Activated T-cell treated with anti-CD3 and anti-CD28 coated beads, Interleukin-2, amount 50 U/mL, for 1 hour (primary cell): ENCODE measurements at places on chromosomes 5 and 9.
A peak's percentile ranks its signal among the peaks of the same experiment; 100 is the strongest.

DNA sequence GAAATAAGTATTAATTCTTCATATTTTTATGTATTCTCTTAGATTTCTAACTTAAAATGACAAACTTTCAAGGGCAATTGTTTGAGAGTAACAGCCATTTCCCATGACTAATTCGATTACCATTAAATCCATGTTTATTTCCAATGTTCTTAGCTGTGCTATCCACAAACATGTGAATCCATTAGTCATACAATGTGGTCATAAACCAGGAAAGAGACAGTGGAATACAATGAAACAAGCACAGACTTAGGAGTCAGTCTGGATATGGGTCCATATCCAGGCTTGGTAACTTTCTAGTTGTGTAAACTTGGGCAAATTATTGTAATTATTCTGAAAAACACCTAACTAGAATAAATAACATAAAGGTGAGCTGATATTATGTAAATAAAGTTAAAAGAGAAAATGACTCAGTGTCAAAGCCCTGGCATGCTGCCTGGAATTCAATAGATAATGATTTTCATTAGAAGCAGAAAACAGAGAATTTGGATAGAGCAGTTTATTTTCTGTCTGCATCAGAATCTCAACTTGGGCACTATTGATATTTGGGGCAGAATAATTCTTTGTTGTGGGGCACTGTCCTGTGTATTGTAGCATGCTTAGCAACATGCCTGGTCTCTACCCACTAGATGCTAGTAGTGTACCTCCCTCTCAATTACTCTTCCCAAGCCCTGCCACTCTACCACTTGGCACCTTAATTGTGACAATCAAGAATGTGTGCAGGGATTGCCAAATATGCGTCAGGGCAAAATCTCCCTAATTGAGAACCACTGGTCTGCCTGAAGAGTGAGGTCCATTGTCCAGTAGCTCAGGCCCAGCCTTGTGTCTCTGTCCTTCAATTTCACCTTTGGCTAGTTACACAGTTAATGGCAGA, 44.7 kb upstream of the SLC27A6 start:
- DNase-seq, result no peak

- DNase-seq, result no peak
These were observed 84.8 kb upstream of the PAM start for GRCh38 chr5:102670224-102670836.

DNA sequence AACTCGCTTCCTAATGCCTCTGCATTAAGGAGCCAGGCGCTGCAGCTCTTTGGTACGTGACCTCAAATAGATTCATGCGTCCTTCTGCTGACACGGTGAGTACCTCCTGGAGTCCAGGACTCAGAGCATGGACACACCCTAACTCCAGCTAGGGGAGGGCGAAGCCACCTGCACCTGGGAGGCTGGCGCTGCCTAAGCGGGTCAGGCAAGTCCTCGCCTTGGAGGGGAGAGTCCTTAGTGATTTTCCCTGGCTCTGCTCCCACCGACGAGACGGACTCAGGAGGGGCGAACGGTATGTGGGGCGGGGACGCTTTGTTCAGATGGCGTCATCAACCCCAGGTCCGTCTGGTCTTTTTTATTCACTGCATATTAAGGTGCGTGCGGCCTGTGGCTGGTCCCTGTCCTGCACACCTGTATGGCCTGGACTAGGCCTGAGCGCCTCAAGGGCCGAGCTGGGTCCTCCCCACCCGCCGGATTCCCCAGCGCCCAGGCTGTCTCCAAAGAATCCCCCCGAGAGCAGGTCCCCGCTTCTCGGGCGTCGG, 50.3 kb downstream of the NSUN2 start:
- DNase-seq, result no peak

DNA sequence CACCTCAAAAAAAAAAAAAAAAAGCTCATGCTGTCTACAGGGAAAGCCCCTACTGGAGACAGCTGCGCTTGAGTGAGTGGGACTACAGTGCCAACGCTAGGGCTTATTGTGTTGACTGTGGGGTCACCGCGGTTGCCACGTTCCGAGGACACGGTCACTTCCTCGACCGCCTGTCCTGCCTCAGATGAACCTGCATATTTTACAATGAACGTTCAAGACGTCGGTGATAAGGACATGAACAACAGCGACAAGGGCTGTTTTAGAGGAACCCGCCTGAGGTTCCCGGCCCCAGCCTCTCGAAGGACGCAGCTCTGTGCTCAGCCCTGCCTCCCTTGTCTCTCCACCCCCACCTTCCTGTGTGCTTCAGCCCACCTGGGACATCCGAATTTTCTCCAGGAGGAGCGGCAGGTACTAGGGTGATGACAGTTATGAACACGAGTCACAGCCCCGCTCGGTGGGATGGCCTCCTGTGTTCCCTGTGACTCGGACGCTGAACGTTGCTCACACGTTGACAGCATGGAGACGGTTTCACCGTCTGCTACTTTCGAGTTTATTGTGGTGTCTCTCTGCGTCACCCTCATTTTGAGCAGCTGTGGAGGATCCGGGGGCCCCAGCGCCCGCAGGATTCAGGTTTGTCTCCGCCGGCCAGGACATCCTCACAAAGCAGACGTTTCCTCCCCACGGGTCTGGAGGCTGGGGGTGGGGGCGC, 11.3 kb upstream of the DIPK1B start:
- DNase-seq, result peak; percentile 60

- DNase-seq, result no peak
These were observed 46.8 kb upstream of the RNF20 start for GRCh38 chr9:101486693-101487442.

- DNase-seq, result no peak
These were observed 180.9 kb downstream of the AOPEP start for GRCh38 chr9:94907264-94907936.

DNA sequence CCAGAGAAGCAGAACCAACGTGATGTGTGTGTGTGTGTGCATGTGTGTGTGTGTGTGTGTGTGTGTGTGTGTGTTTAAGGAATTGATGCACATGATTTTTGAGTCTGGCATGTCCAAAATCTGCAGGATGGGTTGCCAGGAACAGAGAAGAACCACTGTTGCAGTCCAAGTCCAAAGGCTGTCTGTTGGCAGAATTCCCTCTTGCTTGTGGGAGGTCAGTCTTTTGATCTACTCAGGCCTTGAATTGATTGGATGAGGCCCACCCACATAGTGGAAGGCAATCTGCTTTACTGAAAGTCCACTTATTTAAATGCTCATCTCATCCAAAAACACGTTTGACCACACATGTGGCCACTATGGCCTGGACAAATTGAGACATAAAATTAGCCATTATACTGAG, 11.4 kb upstream of the TSC1 start:
- no peak for DNase-seq

- no peak for DNase-seq
These were observed 102.0 kb upstream of the NREP start for GRCh38 chr5:111859031-111859430.

DNA sequence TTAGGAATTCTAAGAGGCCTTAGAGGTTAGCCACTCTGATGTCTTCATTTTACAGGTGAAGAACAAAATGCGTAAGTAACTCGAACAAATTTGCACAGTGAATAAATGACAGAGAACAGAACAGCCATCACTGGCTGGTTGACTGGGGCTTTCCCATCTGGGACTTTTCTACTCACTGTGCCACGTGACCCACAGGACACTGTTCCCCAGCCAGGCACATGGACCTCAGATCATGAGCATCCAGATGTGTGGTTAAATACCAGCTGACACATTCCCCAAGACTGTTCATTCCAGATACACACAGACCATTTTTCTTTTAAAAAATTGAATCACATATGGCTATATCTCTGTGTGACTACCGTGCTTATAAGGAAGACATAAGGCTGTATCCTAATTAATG, 25.8 kb upstream of the MED10 start:
- DNase-seq, result no peak

DNA sequence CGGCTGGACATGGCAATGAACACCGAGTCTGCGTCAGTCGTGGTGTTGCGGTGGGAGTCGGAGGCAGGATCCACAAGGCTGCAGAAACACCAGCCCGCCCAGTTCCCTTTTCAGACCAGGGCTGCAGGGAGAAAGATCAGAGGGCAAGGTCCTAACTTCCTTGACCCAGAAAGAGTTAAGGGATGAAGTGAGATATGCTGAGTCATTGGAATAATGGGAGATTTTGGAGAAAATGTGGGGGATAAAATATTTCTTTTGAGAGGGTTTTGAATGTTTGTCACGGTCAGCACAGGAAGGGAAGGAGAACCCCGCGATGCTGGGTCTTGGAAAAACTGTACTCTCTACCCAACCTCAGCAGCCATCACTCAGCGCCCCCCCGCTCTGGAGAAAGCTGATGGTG, 416.0 kb downstream of the ICE1 start:
- DNase-seq, result no peak

DNA sequence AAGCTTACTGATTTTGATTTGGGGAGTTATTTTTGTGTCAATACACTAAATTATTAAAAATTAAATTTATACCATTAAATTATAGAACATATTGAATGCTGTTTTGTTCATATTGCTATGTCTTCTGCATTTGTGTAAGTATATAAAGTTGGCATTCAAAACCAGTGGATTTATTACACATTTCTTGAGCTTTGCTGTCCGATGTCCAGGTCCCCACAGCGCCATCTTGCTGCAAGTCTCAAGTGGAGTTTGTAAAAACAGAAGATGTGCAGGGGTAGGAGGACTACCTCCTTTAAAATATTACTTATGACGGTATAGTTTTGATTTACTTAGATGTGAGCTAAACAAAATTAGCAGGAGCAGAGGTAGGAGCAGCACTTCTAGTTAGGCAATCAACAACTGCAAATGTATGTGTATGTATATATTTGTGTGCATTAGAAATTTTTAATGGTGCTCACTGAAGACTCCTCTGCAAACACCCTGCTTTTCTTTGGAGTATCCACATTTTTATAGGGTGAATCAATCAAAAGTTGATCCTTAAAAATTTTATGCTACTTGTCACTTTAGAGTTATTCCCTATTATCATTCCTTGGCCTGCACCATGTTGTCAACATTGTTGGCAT, 37.4 kb downstream of the CPEB4 start:
- DNase-seq, result peak; percentile 41

DNA sequence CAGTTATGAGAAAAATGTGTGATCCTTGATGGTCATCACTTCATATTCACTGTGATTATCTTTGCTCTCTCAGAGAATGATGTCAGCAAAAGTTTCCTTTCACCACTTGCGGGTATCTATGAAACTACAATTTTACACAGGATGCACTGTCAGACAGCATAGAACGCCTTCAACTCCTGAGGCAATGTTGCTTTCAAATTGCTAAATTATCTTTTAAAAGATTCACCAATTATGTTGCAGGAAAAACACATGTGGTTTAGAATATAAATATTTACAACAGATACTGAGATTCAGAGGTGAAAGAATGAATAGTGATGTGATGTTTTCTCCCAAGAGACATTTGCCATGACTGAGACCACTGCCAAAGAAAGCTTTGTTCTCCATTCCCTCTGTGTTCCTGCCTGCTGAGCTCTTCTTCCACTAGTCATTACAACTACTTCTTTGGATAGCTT, 879.8 kb upstream of the DMAC1 start:
- no peak for DNase-seq

- no peak for DNase-seq
These were observed 89.1 kb upstream of the LIFR start for GRCh38 chr5:38645508-38645907.

GRCh38 chr5:125046838-125047237, 300.4 kb upstream of the ZNF608 start:
- DNase-seq, result no peak

DNA sequence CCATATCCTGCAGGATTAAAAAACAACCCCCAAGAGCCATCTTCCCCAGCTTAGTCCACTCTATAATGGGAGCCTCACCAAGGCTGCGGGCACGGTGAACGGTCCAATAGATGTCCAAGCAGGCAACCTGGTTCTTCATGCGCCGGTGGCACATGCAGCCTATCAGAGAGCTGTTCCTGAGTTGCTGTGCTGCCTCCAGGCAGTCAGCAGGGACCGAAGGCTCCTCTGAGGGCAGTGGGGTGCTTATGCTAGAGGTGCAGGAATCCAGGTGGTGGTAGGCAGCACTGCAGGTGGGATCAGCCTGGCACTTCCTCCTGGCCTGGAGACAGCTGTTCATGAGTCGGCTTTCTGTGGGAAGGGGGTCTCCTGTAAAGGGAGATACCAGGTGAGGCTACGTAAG, 10.2 kb downstream of the GFRA3 start:
- DNase-seq, result no peak

DNA sequence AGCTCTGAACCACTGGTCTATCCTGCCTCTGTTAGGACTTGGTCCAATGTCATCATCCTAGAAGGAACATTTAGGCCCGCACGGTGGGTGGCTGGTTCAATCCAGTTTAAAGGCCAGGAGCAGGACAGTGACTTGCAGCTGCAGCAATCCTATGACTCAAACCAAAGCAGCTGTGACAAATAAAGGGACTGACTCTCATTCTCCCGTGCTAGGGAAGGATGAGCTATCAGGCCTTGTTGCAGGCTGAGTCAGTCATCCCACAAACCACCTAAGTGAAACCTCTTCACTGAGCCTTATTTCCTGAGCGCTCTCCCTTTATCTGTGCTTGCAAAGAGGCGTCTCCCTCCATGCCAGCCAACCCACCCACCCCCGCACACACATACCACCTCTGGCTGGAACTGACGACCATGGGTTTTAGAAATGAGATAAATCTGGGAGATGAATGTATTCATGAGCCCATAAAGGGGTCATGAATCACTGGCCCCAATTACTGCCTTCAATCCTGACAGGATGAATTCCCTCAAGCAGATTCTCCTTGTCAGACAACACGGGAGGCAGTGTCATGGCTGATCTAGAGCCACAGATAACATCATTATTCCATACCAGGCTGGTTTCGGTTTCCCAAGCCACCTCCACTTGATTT, 93.4 kb downstream of the KCNIP1 start:
- no peak for DNase-seq

GRCh38 chr9:89794918-89795317, 190.1 kb downstream of the GADD45G start:
- DNase-seq, result no peak

- DNase-seq, result no peak
These were observed 274.2 kb upstream of the CCNH start for GRCh38 chr5:87686975-87687374.

- no peak for DNase-seq
These were observed 109.6 kb downstream of the DPYSL3 start for GRCh38 chr5:147400126-147400809.

- DNase-seq, result no peak
These were observed 494 bp upstream of the CXXC5 start for GRCh38 chr5:139647506-139648204.

DNA sequence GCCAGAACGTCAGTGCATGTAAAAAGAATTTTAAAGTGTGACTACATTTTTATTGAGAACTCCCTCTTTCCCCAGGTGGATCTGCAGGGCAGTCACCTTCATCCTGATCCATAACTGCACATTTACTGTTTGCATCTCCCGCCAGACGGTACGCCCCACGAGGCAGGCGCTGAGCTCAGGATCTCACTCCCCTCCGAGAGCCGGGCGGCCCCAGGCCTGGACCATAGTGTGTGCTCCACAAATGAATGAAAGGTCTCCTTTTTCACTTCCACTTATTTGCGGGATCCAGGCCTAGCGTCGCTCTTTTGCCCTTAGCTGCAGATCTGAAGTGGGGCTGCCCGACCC, 378 bp downstream of the DROSHA start:
- DNase-seq, result no peak

DNA sequence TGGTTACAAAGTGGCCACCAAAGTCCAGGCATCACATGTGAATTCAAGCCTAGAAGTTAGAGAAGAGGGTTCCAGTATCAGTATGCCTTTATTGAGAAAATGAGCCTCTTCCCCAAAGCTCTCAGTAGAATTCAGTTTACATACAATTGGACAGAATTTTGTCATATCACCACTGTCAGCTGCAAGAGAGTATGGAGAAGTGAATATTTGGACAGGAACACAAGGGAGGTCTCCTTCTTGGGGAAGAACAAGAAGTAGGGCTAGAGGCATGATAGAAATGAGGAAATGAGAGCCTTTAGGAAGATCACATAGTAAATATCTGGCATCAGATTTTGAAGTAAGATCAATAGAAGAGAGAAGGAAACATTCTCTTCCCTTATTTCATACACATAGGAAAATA, 27.8 kb upstream of the VLDLR start:
- DNase-seq, result no peak
